CD4-positive, alpha-beta T cell treated with Interleukin-4 for 4 hours (primary cell): ENCODE measurements at places on chromosomes 2 and 18.

DNA sequence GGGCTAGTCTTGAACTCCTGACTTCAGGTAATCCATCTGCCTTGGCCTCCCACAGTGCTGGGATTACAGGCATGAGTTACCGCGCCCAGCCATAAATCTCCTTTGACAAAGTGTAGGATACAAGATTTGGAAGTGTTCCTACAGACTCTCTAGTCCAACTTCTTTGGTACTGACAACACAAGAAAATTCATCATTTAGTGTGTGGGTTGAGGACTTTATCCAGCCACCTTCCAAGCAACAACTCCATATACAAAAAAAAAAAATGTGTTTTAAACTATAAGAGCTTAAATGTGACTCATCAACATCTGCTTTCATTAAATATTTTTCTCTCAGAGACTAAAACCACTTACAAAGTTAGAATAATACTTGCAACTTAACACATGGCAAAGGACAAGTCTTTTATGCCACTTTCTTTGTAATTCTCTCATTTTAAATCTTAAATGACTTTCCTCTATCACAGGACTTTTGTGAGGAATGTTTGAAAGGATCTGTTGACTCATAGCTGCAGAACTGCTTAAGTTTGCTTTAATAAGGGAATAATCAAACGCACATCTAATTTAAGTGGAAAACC lies 46.2 kb upstream of the ITGAV start:
- DNase-seq, result no peak

- no peak for DNase-seq
Observed at GRCh38 chr2:164710837-164711765, 89.8 kb upstream of the GRB14 start.

- no peak for DNase-seq
Observed at GRCh38 chr2:199751492-199752120, 99.4 kb downstream of the FTCDNL1 start.

DNA sequence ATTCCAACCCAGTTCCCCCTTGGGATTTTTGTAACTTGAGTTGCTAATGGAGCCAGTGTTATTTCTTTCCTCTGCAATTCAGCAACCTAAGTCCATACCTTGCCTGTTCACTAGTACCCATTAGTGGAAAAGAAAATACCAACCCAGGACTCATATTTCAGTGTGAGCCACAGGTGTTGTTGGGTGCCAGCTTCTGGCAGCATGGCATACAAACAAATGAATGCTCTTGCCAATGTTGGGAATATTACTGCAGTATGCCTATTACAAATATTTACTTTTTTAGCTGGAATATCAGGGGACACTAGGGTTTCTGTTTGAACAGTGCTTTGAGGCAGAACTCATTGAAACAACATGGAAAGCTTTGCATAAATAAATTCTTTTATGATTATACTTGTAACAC lies 130.2 kb downstream of the NCKAP5 start:
- no peak for DNase-seq

DNA sequence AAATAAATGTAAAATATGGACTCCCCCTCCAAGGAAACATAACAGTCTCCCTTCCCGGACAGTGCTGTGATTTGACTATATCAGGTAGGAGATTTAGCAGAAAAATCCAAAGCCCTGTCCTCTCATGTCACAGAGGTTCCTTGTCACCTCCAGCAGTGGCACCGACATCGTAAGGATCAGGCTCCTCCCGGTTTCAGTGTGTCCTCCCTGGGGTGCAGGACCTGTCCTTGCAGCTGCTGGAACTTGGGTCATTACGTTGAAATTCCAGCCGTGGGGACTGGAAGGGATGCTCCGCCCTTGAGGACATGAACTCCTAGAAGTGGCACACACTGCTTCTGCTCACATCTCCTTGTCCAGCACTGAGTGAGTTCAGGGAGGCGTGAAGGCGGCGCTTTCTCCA lies 101.1 kb upstream of the ODC1 start:
- DNase-seq, result no peak

- DNase-seq, result no peak
Observed at GRCh38 chr2:505941-506340, 171.3 kb downstream of the TMEM18 start.

GRCh38 chr2:204207866-204208265 lies 271.3 kb downstream of the ICOS start:
- no peak for DNase-seq

GRCh38 chr2:135144343-135144742 lies 92.3 kb downstream of the RAB3GAP1 start:
- no peak for DNase-seq

DNA sequence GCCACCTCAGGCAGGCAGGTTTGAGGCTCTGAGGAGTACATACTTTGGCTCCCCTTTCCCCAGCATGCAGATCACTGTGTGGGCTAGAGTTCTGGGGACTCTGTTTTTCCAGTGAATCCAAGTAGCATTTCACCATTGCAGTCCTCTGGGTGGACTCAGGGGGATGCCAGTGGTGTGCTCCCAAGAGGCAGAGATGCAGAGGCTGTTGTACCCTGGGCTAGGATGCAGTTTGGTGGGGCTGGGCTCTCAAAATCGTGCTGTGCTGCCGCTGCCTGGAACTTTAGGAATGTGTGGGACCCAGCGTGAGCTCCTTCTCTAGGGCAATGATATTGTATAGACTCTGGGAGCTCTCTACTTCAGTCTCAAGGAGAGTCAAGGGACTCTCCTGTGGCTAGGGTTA lies 104.9 kb downstream of the MYO3B start:
- DNase-seq, result no peak

DNA sequence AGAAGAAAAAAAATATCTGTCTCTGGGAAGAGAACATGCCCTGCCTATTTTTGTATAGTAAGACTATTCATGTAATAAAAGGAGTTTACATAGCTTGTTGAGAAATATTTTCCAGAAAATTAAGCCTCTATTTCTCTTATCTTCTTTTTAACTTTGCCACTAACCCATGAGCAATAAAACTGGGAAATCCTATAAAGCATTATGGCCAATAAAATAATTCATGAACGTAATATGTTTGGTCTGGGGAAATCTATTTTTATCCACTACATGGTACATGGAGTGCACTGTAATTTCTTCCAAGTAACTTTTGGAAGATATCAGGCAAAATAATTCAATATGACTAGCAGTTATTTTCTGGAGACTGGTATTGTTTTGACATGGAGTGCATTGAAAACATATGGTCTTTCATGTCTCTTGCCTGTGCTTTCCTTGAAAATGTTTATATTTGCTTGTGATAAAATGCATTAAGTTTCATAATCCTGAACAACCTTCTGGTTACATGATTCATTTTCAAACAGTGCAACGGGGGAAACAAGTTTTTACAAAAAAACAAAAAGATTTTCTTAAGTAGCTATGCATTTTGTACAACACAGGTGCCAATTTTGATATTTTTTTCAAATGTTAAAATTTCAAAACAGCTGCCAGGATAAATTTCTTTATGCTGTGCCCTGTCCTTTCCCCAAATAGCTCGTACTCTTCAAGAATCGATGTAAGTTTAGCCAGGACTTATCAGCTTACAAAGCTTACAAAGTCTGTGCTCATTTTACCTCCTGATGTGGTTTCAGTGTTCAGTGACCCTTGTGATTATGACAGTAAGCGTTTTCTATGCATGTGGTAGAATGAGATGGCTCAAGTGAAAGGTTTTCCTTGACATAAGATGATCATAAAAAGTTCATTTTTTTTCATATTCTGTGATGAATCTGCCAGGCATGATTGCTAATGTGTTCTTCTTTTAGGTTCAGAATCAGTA lies 194.5 kb downstream of the UBE2E3 start:
- no peak for DNase-seq

- no peak for DNase-seq
Observed at GRCh38 chr2:120592084-120592483, 143.6 kb upstream of the GLI2 start.

DNA sequence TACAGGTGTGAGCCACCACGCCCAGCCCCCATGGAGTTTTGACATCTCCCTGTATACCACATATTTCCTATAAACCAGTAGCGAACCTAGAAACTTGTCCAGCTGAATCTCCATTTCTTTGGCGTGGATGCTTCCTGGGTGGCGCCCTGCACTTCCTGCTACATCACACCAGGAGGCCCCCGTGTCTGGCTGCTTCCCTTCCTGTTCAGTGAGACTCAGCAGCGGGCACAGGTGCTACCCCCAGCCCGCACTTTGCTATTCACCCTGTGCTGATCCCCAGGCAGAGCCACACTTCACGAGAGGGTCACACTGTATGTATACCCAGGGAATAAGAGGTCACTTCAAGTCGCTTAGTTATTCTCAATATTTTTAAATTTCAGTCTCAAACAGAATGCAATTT lies 35.0 kb downstream of the CYP27C1 start:
- DNase-seq, result no peak

GRCh38 chr2:43265421-43265820 lies 39.0 kb upstream of the ZFP36L2 start:
- DNase-seq, result no peak

DNA sequence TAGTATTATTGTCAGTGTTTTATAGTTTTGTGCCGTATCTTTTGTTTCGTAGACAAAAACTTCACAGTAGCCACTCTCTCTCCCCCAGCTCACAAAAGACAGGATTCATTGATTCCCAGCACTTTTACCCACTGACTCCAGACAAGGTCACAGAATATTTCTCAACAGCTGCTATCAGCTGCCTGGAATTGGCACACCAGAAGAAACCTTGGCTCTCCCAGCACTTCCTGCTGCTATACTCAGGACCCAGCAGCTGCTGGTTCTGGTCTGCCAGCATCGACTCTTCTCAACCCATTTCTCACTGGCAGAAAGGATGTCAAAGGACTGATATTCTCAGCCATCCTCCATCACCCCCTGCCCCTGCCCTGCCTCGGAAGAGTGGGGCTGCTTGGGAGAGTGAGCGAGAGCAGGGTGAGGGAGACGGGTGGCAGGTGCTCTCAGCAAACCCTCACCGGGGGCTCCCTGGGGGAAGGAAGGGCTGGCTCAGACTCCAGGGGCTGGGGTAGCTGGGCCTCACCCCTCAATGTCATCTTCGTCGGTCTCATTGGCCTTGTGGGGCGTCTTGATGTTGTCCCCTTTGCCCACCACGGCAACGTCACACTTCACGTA lies 6.1 kb upstream of the OTOF start:
- DNase-seq, result no peak

GRCh38 chr2:145096582-145096981 lies 576.7 kb upstream of the ZEB2 start:
- no peak for DNase-seq

DNA sequence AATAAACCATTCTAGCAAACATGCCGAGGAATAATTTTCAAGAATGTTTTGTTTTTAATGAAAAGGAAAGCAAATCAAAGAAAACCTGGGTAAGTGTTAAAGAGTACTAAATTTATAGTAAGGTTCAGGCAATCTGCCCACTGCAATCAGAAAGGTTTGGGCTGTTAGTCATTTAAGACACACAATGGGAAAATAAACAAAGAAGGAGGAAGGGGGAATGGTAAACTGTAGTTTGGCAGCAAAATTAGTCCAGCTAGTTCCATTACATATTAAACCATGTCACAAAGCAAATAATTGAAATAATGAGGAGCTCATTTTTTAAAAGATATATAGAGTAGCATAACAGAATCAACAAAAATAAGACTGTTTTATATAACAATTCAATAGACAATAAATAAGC lies 87.5 kb upstream of the COPS8 start:
- DNase-seq, result no peak

- DNase-seq, result peak; percentile 4
Observed at GRCh38 chr18:75066936-75067335, 142.0 kb downstream of the PTGR3 start.

- DNase-seq, result no peak
Observed at GRCh38 chr2:136013136-136013685, 27.8 kb upstream of the DARS1 start.

- no peak for DNase-seq
Observed at GRCh38 chr2:182649316-182649715, 66.7 kb upstream of the DNAJC10 start.

- no peak for DNase-seq
Observed at GRCh38 chr2:157830696-157831570, 45.2 kb downstream of the ACVR1 start.

DNA sequence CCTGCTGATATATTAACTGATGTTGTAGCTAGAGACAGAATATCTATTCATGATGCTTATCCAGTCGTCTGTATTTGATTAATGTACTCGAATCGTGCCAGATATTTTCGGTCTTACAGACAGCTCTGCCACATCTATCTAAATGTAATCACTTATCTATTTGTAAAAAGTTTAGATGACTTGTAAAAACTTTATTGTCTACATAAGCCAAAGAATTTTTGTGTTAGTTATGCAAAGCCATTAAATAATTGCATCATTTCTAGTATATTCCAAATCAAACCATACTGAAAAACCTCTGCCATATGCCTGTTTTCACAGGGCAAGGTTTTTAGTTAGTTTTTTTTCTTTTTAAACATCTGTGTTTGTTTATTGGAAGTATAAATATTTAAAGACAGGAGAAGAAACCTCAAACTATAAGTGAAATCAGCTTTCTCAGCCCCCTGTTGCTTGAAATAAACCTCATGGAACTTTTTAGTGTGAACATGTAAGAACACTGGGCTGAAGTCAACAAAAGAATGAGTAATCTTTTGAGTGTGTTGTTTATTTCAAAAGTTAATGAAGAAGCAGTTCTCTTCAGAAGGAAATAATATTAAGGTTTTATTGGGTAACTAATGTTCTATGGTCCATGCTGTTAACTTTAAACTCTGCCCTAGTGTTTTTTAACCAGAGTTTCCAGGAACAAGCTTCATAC lies 657.6 kb upstream of the SYT4 start:
- no peak for DNase-seq

GRCh38 chr2:287911-288757 lies at the start of gene ALKAL2:
ALKAL2 (minus strand) TSS chr2:288091; CDS start chr2:287835, 256 bp downstream.
- no peak for DNase-seq
